ENCODE measurements at places on chromosomes 4 and X.

GRCh38 chrX:17617806-17618205 lies 119.5 kb upstream of the SCML1 start:
- DNase-seq = no peak

GRCh38 chr4:22787753-22788375 lies 95.1 kb downstream of the GBA3 start:
- no peak for DNase-seq

DNA sequence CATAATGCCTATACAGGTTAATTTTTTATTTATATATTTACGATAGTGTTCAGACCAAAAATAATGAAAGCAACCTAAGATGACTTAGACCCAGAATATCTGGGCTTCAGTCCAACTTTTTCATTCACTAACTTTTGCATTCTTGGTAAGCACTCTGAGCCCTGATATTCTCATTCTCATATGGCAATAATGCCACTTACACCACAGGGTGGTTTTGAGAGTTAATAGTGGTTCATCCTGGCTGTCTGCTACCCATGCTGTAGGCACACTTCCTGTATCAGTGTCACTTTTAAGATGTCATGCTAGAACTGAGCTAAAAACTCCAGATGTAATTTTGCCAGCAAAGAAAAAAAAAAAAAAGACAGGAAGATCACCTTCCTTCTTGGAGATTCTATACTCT lies 508.7 kb upstream of the FMR1 start:
- no peak for DNase-seq

DNA sequence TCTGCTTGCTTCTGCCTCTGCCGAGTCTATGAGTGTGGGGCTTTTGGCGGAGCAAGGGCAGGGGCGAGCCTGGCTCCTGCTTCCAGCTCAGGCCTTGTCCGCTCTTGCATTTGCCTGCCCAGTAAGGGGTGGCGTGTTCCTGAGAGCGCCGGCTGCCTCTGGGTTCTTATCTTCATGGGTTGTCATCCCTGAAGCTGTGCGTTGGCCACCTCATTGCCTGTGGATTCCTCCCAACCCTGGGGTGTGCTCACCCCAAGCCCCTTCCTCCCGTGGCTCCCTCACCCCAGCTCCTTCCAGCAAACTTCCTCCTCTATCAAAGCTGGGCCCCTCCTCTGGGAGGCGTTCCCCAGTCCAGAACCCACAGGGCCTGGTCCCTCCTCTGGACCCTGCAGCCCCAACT lies 17.5 kb downstream of the SH3BP2 start:
- DNase-seq = no peak

- DNase-seq = no peak
Measured at GRCh38 chr4:16122308-16122711, 38.5 kb upstream of the PROM1 start.

DNA sequence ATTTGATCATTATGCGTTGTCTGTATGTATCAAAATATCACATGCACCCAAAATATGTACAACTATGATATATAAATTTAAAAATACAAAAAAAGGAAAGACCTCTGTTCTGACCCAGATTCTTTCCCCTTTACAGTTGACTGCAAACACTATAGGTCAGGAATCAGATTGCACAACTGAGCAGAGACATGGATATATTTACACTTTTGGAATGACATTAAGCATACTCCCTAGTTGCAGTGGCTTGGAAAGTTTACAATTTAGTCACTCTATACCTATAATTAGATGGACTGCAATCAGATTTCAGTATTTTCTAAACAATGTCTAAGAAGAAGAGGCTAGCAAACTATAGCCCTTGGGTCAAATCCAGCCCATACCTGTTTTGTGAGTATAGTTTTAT lies 98.5 kb upstream of the INPP4B start:
- no peak for DNase-seq

DNA sequence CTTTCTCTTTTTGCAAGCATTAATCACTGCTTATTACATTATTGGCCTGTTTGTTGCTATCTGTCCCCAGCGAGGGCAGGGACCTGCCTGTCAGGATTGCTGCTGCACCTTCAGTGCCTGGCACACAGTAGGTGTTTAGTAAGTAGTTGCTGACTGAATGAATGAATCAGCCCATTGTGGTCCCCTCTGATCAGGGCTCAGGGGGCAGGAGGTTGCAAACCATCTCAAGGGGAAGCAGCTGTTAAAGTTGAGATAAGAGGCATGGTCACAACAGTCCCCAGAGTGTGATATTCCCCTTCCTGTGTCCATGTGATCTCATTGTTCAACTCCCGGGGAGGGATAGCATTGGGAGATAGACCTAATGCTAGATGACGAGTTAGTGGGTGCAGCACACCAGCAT lies 85.4 kb downstream of the WFS1 start:
- no peak for DNase-seq

DNA sequence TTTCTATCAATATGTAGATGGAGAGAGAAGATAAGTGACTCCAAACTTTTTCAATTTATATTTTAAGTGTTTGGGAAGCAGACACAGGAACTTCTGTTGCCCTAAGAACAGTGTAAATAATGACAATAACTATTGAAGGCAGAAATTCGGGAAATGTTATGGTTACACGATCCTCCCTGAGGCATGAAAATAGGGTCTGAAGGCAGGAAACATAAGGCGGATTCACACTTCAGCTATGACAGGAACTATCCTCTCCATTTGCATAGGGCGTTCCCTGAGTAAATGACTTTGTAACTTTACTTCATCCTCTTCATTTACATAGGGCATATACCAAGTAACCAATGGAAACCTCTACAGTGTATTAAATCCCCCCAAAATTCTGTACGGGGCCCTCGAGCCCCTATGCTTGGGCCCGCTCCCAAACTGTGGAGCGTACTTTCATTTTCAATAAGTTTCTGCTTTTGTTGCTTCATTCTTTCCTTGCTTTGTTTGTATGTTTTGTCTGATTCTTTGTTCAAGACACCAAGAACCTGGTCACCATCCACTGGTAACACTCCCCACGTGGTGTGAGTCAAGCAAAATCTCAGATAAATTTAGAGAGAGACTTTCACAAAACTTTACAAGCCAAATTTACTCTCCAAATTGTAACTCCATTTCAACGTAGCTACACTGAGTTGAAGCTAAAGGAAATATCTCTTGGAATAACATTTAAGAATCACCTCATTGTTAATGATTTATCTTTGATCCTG lies 2504.3 kb downstream of the ARAP2 start:
- no peak for DNase-seq

DNA sequence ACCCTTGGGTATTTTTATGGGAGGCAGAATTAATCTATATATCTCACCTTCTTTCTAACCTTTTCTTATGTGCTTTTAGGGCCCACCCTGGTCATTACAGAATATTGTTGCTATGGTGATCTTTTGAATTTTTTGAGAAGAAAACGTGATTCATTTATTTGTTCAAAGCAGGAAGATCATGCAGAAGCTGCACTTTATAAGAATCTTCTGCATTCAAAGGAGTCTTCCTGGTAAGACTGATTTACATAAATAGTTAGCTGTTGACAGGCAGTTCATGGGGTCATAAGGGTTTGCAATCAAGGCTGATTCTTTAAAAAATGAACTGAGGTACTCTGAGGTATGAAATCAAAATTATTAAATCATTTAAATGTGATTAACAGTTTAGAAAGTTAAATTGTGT lies 71.5 kb downstream of the KIT start:
- DNase-seq = no peak

DNA sequence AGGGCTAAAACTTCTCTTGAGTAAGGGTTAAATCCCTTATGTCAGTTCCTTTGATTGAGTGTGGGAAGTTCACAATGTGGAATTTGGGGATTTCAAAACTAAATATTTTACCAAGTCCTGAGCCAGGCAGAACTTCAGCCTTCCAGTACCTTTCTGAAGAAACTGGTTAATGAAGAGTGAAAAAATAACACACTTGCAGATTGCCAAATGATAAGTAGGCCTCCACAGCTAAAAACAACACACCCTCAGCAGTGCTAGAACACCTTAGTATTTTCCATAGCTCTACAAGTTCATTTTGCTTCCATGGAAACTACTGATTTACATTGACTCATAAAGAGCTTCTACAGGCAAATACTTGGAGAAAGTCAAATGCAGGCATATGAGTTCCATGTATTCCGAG lies 326.8 kb downstream of the ZNF674 start:
- no peak for DNase-seq

- DNase-seq = no peak
Measured at GRCh38 chr4:168945291-168945690, 64.8 kb downstream of the CBR4 start.

GRCh38 chrX:129992181-129992580 lies 9.7 kb downstream of the BCORL1 start:
- DNase-seq = no peak

- no peak for DNase-seq
Measured at GRCh38 chrX:151227627-151228026, 51.2 kb downstream of the GPR50 start.

DNA sequence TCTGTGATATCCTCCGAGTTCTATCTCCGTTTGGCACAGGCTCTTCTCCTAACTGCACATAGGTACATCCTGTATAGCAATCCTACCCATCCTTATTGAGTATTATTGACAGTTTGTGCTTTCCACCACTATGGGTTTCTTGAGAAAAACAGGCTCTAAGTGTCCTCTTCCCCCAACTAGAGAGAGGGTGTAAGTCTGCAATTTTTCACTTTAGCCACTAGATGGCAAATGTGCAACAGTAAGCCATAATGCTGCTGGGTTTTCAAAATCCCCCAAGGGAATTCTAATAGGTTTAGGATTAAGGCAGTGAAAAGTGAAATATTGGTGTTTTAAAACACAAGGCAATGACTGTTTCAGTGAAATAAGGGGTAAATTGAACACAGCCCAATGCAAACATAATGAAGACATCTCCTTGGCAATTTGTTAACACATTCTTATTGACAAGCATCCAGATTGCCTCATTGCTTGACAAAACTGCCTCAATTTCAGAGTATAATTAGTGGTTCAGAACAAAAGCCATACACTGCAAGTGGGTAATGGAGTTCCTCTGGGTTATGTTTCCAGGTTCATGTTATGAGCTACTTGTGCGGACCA lies 239.0 kb upstream of the HTR2C start:
- no peak for DNase-seq

DNA sequence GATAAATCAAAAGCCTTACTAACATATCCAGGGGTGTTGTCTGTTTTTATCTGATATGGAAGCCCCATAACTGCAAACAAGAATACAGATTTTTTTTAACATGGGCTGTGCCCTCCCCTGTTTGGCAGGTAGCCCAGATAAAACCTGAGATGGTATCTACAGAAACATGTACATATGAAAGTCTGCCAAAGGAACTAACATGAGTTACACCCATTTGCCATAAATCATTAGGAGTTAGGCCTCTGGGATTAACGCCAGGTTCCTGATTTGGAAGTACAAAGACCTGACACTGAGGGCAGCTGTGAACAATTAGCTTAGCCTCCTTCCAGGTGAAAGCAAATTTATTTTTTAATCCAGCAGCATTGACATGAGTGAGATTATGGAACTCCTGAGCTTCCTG lies 264.3 kb downstream of the TECRL start:
- no peak for DNase-seq

DNA sequence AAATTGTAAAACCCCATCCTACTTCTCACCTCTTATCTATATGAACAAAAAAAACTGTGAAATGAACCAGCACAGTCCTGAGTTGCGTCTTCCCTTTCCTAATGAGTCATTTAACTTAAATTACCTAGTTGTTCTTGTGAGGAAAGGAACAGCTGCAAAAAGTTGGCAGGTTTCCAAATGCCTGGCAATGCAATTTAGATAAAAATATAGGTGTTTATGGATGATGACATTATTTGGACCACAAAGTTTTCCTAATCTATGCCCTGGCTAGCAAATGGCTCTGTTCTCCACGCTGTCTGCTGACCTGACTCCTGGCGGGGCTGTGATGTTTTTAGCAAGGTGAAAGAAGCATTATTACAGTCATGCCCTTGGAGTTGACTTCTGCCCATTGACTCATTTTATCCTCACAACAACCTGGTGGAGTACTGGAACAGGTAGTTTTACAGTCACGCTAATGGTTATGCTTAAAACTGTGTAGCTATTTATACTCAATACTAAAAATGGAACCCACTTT lies 29.8 kb upstream of the RELL1 start:
- no peak for DNase-seq

DNA sequence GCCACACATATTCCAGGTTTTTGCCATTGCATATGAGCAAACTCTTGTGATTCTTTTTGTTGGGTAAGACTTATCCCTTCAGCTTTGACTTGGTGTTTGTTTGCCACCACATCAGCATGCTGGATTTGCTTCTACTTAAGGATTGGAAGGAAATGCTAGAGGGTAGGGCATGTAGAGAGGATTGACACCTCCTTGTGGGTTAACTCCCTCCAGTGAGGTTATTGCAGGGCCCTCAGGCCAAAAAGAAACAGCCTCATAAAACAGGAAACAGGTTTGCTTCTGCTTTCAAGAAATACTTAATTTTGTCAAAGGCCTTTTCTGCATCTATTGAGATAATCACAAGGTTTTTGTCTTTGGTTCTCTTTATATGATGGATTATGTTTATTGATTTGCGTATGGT lies 15.2 kb upstream of the INPP4B start:
- no peak for DNase-seq

DNA sequence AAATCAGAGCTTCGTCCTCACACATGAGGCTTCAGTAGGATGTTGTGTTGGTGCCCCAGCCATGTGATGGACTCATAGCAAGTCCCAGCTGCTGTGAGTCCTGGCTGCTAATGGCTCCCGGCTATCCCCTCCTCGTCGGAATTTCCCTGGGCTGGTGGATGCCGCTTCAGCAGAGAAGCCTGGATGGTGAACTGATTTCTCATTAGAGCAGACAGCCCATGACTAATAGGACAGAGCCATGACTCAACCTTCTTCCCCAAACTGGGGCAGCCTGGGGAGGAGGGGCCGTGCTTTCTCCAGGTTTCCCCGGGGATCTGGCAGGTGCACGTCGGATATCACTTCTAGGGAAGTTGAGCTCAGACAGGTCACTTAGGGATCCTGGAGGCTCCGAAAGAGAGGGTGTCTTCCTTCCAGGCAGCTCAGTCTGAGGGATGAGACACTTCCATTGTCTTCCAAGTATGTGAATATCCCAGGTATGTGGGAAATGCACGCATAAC lies 112.7 kb downstream of the ASMT start:
- DNase-seq = no peak

- no peak for DNase-seq
Measured at GRCh38 chrX:9273744-9274143, 191.1 kb upstream of the TBL1X start.

DNA sequence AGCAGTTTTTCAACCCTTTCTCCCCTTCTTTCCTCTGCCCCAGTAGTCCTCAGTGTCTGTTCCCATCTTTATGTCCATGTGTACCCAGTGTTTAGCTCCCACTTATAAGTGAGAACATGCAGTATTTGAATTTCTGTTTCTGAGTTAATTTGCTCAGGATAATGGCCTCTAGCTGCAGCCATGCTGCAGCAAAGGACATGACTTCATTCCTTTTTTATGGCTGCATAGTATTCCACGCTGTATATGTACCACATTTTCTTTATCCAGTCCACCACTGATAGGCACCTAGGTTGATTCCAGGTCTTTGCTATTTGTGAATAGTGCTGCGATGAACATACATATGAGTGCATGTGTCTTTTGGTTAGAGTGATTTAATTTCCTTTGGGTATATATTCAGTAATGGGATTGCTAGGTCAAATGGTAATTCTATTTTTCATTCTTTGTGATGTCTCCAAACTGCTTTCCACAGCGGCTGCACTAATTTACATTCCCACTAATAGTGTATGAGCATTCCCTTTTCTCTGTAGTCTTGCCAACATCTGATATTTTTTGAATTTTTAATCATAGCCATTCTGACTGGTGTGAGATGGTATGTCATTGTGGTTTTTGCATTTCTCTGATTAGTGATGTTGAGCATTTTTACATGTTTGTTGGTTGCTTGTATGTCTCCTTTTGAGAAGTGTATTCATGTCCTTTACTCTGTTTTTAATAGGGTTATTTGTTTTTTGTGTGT lies 54.6 kb upstream of the ANK2 start:
- DNase-seq = no peak

GRCh38 chrX:17713288-17713687 lies 24.0 kb upstream of the SCML1 start:
- no peak for DNase-seq
